ENCODE measurements at places on chromosomes 1 and 21. TPM values are rescaled to one million over a fixed set of nuclear protein-coding genes. Genes with fewer than 3 reads are reported as not detected.

Gene CELA3A
- total RNA-seq: 9.4 TPM

Gene KCNE2
- total RNA-seq: not detected

Gene SCNM1
- total RNA-seq: 51.7 TPM

Gene UBE4B
- total RNA-seq: 79.6 TPM

Gene TMPRSS15
- not detected for total RNA-seq

Gene SLC2A1
- total RNA-seq: 41.4 TPM

Gene EXTL1
- 1.8 TPM for total RNA-seq

Gene OLFML2B
- total RNA-seq: 22.6 TPM

Gene CDC42BPA
- 37.0 TPM for total RNA-seq

Gene TACSTD2
- 0.92 TPM for total RNA-seq

Gene NBPF6
- 0.14 TPM for total RNA-seq

DNA sequence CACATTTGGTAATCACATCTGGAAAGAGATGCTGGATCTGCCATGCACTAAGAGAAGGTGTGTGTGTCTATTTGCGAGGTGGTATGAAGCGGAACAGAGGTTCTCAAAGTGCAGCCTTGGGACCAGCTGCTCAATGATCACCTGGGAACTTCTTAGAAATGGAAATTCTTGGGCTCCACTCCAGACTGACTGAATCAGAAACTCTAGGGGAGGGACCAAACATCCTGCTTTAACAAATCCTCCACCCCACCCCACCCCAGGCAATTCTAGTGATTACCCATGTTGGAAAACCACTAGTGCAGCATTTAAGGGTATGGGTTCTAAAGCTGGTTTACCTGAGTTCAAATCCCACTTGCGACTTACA, 143.9 kb upstream of the JUN start:
- DNase-seq: no peak

GRCh38 chr1:30763651-30764248, 6.2 kb upstream of the LAPTM5 start:
- peak; percentile 82 for DNase-seq

DNA sequence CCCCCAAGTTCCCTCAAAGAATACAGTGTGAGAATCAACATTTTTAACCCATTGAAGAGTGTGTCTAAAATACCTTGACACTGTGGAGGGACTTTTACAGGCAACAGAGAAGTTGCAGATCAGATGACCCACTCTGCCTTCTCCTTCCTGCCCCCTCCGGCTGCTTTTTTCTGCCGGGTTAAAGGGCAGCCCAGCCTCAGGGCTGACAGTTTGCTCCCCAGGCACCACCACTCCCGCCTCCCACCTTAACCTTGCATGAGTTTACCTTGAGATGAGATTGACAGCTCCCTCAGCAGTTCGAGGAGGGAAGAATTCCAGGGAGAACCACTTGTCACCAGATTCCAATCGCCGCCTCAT, 3.2 kb downstream of the MTHFR start:
- DNase-seq: no peak

GRCh38 chr1:230330157-230330556, 96.0 kb downstream of the PGBD5 start:
- no peak for DNase-seq

- no peak for DNase-seq
Measured at GRCh38 chr1:229217716-229218115, 53.2 kb upstream of the RAB4A start.

- DNase-seq: no peak
Measured at GRCh38 chr1:4267381-4268261, 367.5 kb upstream of the C1orf174 start.

- no peak for DNase-seq
Measured at GRCh38 chr1:241012708-241013340, 344.2 kb downstream of the RGS7 start.

DNA sequence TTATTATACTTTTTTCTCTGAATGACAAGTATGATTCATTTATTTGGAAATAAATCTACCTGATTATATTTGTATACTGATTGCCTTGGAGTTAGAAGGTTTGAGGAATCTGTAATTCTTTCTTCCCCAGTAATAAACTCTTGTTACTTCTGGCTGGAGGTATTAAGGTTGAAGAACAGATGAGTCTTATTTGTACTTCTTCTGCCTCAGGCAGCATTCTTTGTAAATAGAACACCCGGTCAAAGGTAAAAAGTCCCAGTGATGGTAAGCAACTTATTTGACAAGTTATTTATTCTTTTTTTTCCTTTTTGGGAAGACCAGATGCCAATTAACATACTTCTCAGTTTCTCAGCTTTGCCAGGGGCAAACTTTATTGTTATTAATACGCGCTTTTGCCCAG, 12.9 kb downstream of the SNX27 start:
- DNase-seq: no peak

- no peak for DNase-seq
Measured at GRCh38 chr21:22120616-22121266, 1122.5 kb downstream of the NCAM2 start.

GRCh38 chr1:152026895-152027294, 9.9 kb downstream of the S100A11 start:
- no peak for DNase-seq

DNA sequence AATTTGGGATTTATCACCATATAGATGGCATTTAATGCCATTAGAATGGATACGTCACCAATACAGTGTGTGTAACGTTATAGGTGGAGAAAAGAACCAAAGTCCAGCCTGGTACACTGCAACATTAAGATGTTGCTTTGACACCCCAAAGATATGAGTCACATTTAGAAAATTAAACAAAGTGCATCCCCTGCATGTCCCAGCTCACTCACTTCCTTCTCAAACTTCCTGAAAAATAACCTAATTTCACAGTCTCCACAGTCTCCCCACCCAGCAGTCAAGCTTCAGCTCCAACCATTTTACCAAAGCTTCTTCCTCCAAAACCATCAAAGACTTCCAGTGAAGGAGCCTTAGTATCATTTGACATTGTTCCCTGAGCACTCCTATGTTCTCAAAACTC, 111.9 kb downstream of the OMA1 start:
- no peak for DNase-seq

GRCh38 chr1:234212764-234213657, 160.2 kb upstream of the COA6 start:
- no peak for DNase-seq

DNA sequence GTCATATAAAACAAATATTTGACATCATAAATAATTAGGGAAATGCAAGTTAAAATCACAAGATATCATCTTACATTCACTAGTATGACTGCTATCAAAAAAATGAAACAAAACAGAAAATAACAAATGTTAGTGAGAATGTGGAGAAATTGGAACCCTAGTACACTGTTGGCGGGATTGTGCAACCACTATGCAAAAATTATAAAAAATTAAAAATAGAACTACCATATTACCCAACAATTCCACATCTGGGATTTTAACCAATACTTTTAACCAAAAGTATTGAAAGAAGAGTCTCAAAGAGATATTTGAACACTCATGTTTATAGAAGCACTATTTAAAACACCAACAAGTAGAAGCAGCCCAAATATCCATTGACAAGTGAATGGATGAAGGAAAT, 797.2 kb upstream of the ADAMTS5 start:
- DNase-seq: no peak

- peak; percentile 67 for DNase-seq
Measured at GRCh38 chr1:201675143-201675542, 136.2 kb downstream of the NAV1 start.

GRCh38 chr1:116330342-116330652, 42.7 kb upstream of the ATP1A1 start:
- no peak for DNase-seq

DNA sequence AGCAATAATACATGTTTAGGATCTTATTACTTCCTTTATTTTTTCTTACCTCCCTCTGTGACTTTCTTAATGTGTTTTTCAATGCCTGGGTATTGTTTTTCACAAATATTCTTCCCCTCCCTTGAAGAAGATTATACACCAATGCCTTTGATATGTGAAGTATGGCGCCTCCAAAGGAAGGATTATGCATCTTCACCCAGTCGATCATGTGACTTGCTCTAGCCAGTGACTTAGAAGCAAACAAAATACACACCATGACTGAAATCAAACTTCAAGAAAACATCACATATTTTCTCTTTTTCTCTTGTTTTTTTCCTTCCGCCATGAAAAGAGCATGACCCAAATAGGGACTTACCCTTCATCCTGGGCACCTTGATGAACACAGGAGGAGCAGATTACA, 297.1 kb downstream of the NCAM2 start:
- DNase-seq: no peak

DNA sequence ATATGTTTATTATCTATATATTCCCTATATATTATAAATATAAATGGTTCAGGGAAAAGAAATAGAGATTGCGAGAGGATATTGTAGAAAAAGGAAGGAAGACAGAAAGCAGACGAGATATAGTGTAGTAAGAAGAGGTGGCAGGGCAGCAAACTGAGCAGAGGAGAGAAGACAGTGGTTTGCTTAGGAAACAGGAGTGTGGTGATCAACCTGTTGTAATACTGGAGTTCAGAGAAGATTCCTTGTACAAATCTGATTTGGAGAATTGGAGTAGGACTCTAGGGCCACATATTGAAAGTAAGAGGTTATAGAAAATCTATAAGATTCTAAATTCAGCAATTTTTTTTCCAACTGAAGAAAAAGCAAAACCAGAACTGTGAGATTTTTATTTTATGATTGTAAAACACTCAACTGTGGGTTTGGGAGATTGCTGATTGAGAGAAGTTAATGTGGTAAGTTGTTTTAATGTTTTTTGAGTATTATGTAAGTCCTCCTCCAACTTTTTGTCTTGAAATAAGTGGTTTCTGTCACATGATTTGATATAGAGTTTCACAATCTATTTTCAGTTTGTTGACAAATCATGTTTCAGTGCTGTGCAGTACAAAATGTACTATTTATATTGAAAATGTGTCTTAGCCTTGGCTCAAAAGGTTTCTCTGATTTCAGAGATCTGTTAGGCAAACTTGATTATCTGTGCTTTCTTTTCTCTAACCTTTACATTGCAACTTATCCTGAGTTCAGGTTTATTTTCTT, 9.6 kb upstream of the AMY2B start:
- DNase-seq: no peak

DNA sequence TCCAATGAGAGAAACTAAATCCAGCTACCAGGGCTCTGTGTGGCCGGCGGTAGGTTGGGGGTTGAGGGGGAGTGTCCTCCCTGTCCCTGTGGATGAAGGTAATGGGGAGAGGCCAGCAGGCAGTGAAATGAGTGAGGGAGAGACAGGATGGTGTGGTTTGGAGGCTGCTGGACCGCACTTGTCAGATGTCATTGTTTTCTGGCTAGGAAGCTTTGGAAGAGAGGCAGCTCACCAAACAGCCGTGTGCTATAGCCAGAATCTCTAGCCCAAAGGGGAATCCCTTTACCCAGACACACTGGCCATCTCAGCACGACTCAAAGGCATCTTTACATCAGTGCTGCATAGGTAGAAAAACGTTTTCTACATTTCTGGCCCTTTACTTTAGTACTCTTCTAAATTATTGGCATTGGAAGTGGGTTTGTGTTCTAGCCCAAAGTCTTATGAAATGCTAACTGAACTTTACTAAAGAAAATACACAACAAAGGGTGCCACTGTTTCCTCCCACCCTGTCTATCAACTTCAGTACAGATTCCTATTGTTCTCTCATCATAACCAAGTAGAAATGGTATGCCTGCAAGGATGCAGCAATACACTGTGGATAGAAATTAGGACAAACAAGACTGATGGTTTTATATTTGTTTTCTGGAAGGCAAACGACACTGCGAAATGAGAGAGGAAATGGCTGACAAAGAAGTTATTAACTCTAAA, 95.9 kb upstream of the COA6 start:
- no peak for DNase-seq

- no peak for DNase-seq
Measured at GRCh38 chr1:27018316-27018715, 5.7 kb upstream of the TENT5B start.

DNA sequence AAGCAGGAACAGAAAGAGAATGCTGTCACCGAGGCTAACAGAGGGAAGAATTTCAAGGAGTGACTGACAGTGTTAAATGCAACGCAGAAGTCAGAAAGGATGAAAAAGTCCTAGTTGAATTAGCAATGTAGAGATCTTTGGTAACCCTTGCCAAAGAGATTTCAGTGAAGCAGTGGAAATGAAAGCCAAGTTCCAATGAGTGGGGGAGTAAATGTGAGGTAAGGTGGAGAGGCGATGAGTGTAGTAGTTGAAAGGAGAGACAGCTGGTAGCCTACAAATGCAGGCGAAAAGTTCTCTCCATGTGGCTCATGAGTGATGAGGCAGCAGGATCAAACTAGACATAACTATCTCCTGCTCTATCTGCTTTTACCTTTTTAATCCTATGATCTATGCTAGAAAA, 74.6 kb upstream of the IPO9 start:
- DNase-seq: no peak

DNA sequence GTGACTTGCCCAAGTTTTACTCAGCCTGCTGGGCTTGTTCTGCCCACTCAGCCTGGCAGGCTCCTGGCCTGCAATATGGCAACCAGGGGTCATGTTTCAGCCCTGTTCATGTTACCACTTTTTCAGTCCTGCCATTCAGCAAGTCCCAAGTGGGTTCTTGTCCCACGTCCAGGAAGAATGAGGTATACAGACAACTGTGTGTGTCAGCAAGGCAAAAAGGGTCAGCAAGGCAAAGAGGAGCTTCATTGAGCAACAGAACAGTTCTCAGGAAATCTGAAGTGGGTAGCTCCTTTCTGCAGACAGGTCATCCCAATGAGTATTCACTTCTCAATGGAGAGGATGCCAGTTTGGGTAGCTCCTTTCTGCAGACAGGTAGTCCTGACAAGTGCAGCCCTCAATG, 1233.3 kb upstream of the B3GALT2 start:
- no peak for DNase-seq
